MM.1S (cell line): ENCODE measurements at places on chromosomes 3 and 15.

- peak; percentile 61 for DNase-seq
These were observed 49.5 kb downstream of the CCDC12 start for GRCh38 chr3:46926871-46927717.

GRCh38 chr3:156291272-156292123 lies 171.1 kb downstream of the KCNAB1 start:
- DNase-seq, result no peak

DNA sequence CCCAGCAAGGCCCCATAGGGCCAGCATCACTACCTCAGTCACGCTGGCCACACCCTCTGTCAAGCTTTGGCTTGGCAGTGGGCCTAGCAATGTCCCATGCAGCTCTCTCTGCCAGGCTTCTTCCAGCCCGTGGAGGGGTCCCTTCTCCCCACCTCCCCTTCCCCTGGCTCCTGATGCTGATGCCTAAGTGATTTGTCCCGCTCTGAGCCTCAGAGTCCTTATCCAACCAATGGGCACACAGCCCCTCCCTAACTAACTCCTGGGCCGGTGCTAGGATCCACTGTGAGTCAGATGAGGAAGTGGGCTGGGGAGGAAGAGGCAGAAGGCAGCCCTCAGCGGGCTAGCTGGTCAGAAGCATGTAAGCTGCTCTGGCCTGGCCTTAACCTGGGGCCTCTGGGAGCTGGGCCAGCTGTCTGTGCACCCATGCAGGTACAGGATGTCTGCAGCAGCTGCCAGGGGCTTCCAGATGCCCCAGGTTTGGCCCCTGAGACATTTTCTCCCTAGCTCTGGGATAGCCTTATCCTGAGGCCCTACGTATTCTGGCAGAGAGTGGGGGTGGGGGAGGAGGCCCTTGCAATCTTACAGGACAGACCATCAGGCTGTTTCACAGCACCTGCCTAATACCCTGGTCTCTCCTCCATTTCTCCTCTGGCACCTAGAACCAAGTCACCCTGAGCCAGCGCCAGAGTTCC lies 740 bp upstream of the ZBTB47 start:
- no peak for DNase-seq

DNA sequence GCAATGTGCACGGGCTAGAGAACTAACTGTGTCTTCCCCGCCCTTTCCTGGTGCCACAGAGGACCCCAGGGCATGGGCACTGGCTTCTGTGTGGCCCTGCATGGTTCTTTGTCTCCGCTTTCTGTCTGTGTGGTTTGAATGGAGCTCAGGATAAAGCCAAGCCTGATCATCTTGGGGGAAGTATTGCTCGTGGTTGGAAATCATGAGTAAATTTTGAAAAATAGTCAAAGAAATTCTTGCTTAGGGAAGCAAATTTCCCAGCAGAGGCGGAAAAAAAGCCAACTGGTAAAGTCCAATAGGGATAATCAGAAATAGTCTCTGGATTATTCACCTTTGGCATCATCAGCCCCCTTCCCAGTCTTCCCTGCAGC lies 55.4 kb downstream of the MAGEF1 start:
- no peak for DNase-seq

GRCh38 chr15:98012354-98012753 lies 51.9 kb downstream of the ARRDC4 start:
- DNase-seq, result no peak

DNA sequence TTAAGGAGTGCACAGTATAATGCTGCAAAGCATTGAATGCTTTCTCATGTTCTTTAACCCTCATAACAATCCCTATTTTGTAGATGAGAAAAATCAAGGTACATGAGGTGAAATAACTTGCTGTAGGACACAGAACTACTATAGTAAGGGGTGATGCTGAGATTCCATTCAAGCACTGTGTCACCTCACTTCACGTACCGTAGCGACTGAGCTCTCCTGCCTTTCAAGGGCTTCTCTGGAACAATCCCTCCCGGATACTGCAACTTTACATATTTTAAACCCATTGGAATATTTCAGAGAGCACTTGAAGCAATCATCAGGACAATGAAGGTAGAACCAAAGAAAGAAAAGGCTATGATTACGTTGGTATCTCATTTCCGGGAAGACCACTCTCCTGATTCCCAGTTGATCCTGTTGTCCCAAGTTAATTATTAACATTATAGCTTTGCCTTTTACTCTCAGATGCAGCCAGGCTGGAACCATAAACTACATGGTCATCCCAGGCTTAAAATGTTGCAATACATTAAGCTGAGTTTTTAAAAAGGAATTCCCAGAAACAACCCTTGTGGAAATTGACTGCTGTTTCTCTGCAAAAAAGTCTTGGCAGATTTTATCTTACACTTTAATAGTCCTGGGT lies 252.2 kb upstream of the IGF1R start:
- no peak for DNase-seq

GRCh38 chr3:144645300-144645699 lies 673.7 kb downstream of the DIPK2A start:
- no peak for DNase-seq
